NCI-H1092 (cell line): ENCODE measurements at places on chromosomes 16 and 17.

GRCh38 chr16:8955828-8956227 is 7.9 kb downstream of the USP7 start:
- DNase-seq: no peak

GRCh38 chr16:56387396-56387795 is 37.9 kb downstream of the AMFR start:
- no peak for DNase-seq

DNA sequence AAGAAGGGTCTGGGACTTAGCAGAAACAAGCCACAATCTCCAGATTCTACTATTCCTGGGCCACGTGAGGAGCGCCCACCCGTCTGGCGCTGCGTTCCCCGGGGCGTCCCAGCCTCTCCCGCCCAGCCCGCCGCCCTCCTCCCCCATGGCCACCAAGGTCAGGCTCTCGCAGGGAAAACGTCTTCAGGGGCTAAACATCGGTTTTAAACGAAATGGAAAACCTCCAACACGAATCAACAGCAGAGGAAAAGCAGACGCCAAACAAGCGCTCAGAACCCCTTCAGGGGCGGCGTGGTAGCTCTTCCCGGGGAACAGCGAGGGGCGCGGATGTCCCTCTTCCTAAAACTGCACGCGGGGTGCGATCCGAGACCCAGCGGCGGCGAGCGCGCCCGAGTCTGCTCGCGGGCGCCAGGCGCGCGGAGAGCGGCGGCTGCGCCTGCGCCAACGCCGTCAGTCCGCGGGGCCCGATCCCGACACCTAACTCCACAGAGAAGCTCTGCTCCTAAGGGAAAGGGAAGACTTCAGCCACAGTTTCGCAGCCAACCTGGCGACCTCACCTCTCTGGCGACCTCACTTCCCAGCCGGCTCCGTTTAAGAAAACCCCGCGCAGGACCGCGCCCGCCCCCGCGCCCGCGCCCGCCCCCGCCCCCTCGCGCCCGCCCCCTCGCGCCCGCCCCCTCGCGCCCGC is 505 bp upstream of the COG1 start:
- peak; percentile 73 for DNase-seq

DNA sequence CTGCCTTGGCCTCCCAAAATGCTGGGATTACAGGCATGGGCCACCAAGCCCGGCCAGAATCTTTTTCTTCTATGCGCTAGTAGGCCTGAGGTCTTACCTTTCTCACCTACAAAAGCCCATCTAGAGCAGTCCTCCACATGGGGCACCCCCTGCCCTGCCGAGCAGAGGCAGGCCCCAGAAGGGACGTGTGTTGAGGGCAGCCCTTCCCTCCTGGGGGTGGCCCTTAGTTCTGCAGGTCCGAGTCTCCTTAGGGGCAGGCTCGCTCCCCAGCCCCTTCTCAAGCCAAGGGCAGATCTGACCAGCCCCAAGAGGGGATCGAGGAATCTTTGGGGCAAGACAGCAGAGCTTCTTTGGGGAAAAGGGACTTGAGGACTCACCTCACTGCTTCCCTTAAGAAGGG is 17.9 kb upstream of the ALDH3A1 start:
- no peak for DNase-seq

DNA sequence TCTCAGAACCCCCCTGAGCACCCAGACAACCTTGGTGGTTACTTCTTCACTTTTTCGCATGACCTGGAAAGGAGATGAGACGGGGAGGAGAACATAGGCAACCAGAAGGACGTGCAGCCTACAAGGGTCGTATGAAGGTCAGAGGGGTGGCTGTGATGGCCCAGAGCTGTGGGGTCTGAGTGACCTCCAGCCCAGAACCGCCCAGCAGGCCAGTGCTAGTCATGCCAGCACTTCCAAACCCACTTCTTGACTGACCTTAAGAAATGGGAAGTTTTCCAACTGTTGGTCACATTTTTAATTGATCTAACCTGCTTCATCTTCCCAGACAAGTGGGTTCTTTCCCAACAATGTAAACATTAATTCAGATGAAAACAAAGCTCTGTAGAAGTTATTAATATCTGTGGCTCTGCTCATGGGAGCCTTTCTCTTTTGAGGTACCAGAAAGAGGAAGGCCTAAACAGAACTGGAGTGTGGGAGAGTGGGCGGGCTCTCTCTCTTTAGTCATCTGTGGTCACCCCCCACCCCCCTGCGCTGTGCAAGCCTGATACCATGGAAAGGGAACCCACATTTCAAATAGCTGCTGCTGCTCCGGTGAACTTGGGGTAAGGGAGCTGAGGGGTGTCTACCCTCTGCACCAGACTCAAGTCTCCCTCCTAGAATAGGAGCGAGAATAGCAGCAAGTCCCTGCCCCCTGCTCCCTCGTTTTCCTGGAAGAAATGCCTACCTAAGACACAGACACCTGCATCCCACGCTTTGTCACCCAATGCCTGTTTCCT is 101.6 kb downstream of the RAB11FIP4 start:
- no peak for DNase-seq

DNA sequence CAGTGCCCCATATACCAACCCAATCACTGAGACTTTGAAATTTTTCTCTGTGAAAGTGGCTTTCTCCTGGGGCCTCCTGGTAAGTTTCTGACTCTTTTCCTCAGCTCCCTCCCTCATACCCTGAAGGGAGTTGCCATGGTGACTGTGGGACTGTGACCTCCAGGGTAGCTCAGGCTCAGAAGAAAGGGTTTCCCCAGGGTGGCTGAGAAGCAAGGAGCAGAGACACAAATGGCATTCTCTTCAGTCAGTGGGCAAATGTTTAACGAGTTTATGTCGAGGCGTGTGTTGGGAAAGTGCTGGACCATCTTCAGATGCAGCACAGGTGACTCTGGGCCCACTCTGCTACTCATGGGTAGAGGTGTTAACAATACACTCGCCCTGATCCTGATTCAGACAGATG is 46.8 kb downstream of the MRPS23 start:
- DNase-seq: no peak

DNA sequence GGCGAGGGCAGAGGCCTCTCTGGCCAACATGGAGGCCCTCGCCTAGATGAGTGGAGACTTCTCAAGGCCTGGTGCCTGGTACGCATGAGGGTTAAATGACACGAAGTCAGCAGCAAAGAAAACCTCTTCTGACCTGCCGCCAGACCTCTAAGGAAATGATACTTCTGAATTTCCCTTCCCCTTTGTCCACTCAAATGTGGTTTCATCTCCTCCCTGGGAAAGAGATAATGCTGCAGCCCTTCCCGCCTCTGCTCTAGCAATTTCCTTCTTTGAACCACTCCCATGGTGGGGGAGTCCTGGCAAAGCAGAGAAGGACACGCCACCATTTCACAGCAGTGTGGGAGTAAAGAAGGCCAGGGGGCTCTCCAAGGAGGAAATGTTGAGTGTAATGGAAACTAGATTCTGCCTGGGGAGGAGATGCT is 65.7 kb upstream of the BCAR1 start:
- DNase-seq: no peak

GRCh38 chr17:72394531-72394930 is 273.7 kb downstream of the SOX9 start:
- DNase-seq: no peak

DNA sequence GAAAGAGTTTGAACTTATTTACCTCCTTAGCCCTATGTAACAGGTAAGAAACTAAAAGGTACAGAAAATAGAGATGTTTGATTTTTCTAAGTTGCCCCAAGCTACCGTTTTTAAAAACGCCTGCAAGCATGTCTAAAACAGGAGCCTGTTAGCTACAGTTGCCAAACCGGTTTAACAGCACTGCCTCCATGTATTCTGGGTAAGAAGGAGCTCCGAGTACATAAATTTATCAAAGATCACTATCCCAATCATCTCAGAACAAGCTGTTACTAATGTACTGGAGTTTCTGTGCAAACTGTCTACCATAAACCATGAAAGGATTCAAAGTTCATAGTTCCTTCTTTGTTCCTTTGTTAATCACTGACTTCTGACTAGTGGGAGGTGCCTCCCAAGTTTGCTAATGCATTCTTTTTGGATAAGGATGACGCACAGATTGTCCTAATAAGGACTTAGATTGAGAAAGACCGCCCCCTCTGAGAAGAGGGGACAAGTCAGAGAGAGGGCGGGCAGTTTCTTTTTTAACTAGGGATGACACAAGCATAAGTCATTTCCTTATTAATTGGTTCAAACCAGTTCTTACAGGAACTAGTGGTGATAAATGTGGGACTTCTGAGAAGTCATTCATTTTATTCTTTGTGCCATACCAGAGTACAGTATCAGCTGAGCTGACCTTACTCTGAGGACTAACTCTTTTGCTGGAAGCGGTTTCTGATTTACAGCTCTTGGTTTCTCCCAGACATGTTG is 55.3 kb downstream of the TUBD1 start:
- no peak for DNase-seq

- no peak for DNase-seq
Observed at GRCh38 chr16:21116148-21116693, 34.4 kb downstream of the DNAH3 start.

GRCh38 chr17:61927208-61928100 is at the start of gene INTS2:
INTS2 (minus strand) TSS chr17:61927982; CDS start chr17:61926644, 1,338 bp downstream.
- peak; percentile 91 for DNase-seq

DNA sequence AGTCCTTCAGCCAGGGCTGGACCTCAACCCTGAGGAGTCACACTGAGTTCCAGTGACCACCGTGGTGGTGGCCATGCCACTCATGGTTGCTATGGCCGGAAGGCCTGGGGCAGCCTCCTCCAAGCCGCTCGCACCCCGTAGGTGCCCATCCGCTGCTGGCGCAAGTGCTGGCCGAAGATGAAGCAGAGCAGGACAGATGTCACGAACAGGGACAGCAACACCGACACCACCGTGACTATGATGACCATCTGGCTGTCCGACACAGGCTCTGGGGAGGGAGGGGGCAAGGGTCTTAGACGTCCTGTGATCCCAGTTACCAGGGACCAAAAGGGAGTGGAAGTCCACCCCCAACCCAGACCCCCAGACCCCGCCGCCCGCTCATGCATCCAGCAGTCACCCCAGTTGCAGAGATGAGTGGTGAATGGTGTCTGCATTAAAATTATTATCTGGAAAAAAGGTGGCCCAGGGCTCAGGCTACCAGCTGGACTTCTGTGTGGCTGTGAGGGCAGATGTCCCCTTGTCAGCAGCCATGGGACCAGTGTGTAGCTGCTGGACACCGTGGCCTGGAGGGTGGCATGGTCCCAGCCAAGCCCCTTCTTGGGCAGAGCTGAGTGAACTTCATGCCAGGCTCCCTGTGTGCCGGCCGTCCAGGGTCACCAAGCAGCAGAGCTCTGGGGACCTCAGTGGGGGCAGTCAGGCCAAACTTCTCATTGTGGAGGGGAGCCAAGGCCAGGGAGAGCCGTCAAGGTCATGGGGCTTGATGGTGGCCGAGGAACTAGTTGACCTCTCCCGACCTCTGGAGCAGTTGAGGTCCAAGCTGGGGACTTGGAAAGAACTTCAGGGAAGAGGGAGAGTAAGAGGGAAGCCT is 4.7 kb downstream of the PRR29 start:
- no peak for DNase-seq

- no peak for DNase-seq
Observed at GRCh38 chr17:77441940-77442339, 301.2 kb downstream of the SEC14L1 start.
